Neural progenitor cell (in vitro differentiated cells): ENCODE measurements at places on chromosomes 6 and 20.
A peak's percentile ranks its signal among the peaks of the same experiment; 100 is the strongest.

GRCh38 chr20:34345402-34345736 is 17.7 kb upstream of the ITCH start:
- DNase-seq = no peak

- DNase-seq = peak; percentile 47
Observed at GRCh38 chr6:169271158-169271876, 17.7 kb upstream of the THBS2 start.

GRCh38 chr6:39296745-39297640 is 17.2 kb downstream of the KCNK17 start:
- DNase-seq = no peak

GRCh38 chr6:36127462-36128016 is 2.8 kb upstream of the MAPK13 start:
- DNase-seq = no peak

GRCh38 chr6:54916858-54917257 is 70.3 kb downstream of the FAM83B start:
- no peak for DNase-seq

- DNase-seq = no peak
Observed at GRCh38 chr20:32033316-32033715, 18.7 kb upstream of the HCK start.

DNA sequence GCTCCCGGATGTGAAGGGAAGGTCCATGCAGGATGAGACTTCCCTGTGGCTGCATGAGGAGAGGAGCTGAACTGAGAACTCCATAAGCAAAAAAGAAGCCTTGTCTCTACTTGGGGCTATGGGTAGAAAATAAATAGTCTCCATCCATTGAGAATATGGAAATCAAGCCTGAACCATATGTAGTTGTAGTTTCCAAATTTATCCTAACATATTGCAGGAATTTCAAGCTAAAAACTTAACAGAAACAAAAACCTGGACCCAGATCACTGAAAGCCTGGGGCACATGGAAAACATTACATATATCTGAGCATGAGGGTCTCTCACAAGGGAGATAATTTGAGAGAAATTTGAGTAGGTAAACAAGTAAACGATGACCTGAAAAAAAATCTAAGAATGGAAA is 94.9 kb upstream of the C6orf118 start:
- DNase-seq = no peak

DNA sequence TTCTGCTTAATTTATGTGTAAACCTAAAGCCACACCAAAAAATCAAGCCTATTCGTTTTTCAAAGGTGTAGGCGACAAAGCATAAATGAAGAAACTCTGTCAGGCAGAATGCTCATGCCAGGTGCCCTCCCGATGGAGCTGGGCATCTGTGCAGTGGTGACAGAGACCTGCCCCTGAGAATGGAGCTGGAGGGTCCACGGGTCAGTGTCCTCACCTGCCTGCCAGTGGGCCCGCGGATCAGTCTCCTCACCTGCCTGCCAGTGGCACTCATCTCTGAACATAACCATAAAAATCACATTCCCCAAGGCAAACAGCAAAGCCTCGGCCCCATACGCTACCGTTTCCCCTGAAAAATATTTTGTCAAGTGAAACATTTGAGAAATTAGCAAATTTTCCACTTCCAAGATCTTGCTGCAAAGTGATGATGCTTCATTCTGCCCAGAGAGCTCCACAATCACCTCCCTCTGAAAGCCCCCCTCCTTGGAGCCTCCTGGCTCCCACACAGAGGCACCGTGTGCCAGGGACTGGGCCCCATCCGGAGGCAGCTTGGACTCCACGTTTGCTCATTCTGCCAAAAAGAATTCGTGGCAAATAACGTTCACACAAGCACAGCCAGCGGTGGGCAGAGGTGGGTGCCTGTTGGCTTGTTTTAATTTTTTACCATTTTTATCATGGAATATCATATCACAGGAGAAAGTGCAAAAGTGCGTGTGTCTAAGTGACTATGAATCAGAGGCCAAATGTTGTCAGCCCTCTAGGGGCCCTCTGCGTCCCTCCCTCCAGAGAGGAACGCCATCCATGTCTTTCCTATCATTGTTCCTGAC is 88.8 kb downstream of the YTHDF1 start:
- DNase-seq = no peak

GRCh38 chr6:45075246-45075645 is 252.9 kb upstream of the RUNX2 start:
- DNase-seq = no peak

- DNase-seq = no peak
Observed at GRCh38 chr6:132648356-132648755, 10.6 kb downstream of the TAAR1 start.

DNA sequence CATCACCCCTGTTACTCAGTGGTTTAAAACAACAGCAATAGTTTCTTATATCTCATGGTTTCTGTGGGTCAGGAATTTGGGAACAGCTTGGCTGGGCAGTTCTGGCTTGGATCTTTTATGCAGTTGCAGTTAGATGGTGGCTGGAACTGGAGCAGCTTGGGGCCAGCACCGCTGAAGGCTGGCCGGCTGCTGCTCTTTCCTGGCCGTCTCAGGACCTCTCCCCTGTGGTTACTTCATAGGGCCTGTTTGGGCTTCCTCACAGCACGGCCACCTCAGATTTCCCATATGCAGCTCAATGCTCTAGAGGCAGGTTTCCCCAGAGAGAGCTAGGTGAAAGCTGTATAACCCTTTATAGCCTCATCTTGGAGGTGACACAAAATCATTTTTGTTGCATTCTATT is 15.6 kb downstream of the PKIG start:
- no peak for DNase-seq

- DNase-seq = peak; percentile 75
Observed at GRCh38 chr20:13261460-13262301, 40.6 kb downstream of the ISM1 start.

DNA sequence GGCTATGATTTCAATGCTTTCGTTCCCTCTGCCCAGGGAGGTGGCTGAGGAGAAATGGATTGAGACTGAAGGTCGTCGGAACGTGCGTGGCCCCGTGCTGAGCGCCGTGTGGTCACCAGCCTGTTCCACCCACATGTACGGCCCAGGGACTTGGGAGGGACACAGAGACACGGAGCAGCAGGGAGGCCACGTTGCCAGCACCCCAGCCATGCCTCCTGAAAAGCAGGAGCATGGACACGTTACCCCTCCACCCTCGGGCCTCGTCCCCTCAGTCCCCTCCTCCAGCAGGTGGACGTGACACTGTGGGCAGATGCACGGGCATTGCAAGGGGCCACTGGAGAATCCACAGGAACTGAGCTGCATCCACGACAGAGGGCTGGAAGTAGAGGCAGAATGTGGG is 133.1 kb upstream of the CST7 start:
- DNase-seq = no peak

DNA sequence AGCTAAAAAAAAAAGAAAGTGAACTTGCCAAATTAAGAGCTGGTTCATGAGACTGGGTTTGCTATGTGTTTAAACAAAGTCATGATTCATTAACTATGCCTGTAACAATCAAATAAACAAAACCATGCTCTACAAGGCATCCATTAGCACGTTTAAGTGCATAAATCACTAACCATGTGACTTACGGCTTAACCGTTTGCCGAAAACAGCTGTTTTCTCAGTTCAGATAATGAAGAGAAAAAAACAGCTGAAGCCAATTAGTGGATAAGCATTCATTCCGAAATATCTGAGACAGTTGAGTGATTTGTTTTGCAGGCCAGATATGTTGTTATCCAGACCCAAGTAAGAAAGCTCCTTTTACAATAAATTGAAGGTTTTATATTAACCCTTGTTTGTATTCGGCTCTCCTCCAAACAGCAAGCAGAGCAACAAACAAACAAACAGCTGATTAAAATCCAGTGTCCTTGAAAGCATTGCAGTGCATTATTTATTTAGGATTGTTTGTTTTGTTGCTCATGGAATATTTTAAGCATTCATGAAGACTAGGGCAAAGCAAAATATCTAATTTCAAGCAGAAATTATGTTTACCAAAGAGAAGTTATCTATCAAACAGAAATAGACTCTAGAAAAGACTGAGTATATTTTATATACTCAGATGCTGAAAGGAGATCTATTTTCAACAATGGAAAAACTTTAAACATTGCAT is 343.5 kb downstream of the RFPL4B start:
- no peak for DNase-seq

GRCh38 chr6:21592953-21593352 is 598 bp upstream of the SOX4 start:
- no peak for DNase-seq

- DNase-seq = no peak
Observed at GRCh38 chr6:119510246-119510645, 160.7 kb upstream of the MAN1A1 start.

GRCh38 chr20:4949833-4950178 is 51.5 kb downstream of the SLC23A2 start:
- DNase-seq = peak; percentile 51

- DNase-seq = no peak
Observed at GRCh38 chr6:155936551-155936950, 480.9 kb upstream of the NOX3 start.

DNA sequence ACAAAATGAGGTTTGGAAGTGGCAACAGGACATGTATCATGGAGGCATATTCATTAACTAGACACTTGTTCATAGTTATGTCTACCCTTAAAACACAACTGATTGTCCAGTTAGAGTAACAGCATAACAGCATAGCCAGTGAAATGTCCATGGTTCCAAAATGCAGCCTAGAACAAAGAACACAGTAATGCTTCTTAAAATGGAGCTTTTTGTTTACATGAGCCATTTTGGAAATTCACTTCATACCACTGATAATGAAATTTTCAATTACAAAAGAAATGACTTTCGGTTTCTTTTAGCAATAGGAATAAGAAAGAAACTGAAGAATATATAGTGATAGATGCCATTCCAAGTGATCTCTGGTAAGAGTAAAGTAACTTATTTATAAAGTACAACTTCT is 111.1 kb upstream of the DST start:
- no peak for DNase-seq

DNA sequence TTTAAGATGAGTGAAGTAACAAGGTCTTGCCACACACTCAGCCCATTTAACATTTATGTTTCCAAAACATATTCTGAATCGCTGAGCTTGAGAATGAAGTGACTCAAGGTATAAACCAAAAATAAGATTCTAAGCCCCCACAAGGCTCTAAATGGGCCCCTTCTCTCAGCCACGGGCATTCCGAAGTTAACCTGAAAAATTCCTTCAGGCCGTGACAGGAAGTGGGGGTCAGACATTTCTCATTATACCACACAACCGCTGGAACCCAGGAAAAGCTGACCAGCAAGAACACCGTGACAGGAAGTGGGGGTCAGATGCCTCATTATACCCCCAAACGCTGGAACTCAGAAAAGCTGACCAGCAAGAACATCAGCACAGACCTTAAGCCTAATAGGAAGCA is 247.9 kb downstream of the ERMARD start:
- DNase-seq = no peak

DNA sequence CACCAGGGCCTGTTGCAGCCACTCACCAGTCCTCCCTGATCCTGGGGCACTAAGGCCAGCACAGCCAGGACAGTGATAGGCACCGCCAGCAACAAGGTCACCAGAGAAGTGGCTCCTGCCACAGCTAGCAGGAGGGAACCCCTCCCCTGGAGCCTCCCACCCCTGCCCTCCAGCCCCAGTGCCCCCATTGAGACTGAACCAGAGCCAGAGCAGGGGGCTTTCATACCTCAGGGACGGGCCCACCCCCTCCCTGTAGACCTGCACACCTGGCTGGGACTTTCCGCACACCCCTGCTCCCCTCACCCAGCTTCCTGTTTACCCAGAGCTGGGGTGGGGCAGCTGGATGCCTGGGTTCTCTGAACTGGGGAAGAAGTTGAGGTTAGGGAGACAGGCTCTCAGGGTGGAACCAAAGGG is at the start of gene LTB:
Gene LTB (minus strand): TSS at position 195 of the 414 bp plus-strand sequence. CDS start 7 bp downstream, at position 188.
- no peak for DNase-seq

DNA sequence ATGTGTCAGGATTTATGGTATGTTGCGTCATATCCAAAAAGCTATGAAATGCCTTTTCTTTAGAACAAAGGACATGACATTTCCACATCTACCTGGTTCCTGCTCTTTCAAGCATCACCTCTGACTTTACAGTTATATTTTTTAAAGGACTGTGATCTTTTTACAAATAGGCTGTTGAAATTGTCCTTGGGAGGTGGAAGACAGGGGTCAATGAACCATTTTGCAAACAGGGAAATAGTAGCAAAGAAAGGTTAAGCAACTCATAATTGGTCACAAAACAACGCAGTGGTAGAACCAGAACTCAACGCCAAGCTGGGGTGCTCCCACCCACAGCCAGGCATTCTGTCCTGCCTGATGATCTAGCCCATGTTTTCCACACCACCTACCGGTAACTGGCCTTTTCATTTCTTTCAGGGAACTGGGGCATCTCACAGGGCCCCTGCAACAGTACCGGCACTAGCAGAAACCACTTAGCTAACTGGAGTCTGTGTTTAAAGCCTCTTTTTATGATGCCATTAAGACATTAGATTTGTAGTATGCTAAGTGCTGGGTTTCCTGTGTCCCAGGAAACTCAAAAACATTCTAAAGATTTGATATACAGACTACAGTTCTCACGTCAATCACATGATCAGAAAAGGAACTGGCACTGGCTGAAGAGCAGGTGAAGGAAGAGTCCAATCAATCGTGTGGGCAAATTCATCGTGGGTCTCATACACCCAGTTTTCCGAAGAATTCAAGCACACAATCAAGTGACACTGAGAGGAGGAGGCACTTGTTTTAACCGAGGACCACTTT is 13.9 kb downstream of the ZNF217 start:
- DNase-seq = no peak

GRCh38 chr6:108574457-108575141 is 13.9 kb downstream of the FOXO3 start:
- DNase-seq = no peak

DNA sequence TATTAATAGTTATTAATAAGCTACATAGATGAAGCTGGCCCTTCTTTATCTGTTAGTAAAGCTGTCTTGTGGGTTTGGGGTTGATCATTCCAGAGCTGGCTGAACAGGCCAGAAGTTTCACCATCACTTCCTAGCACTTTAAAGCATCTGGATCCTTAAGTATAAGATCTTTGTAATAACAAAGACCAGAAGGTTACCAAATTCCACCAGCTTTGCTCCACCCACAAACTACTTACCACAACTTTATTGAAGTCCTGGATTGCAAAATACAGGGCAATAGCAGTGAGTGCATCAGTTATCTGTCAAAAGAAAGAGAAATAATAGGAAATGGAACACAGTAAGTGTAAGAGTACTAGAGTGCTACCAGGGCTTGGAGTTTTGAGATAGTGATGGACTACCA is 33.0 kb downstream of the PIGU start:
- DNase-seq = no peak

GRCh38 chr6:86724695-86725094 is 212.6 kb upstream of the HTR1E start:
- DNase-seq = no peak

GRCh38 chr20:54029176-54029575 is 41.2 kb downstream of the BCAS1 start:
- DNase-seq = no peak

- peak; percentile 81 for DNase-seq
Observed at GRCh38 chr6:27495386-27496135, 22.7 kb upstream of the ZNF184 start.

- no peak for DNase-seq
Observed at GRCh38 chr20:57557926-57558613, 2.8 kb upstream of the PCK1 start.
